PC-9 (cell line): ENCODE measurements at places on chromosomes 6 and 20. TPM values are rescaled to one million over a fixed set of nuclear protein-coding genes. Genes with fewer than 3 reads are reported as not detected.
A peak's percentile ranks its signal among the peaks of the same experiment; 100 is the strongest.

DNA sequence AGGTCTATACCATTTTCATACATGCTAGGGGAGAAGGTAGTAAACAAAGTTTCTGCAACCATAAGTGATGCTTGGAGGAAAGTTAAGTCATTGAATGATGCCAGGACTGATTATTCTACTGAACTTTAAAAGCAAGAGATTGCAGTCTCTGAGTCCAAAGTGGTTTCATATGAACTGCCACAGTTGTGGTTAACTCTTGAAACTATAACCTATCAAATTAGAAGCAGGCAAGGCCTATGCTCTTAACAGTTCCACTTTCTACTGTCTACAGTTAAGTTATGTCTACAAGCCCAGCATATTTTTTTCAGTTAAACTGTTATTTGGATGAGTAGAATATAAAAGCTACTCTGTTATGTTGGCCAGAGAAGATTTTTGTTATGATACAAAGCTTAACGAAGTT lies 326.5 kb upstream of the RUNX2 start:
- DNase-seq: no peak

- DNase-seq: no peak
Observed at GRCh38 chr20:51467956-51468626, 74.4 kb downstream of the NFATC2 start.

DNA sequence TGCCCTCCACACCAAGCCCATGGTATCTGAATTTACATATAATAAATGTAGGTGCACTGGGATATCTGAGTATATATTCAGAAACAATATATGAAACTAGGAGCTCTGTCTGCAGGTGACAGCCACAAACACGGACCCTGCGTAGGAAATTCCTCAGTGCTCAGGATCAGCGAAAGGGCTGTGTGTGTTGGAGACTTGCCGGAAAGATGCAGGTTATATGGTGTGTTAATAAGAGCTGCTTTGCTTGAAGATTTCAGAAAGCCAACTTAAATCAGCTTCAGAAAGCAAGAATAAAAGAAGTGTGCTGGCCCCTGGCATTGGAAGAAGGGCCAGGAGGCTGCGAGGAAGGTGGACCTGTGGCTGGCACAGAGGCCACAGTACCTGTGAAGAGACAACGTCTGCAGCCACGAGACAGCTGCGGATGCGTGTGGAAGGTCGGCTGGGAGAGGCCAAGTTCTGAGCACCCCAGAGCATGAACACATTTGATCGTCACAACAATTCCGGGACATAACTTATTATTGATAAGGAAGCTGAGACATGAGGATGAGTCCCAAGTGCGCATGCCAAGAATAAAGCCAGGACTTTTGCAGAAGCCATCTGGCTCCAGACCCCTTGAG lies 183.2 kb downstream of the DLL1 start:
- DNase-seq: no peak

DNA sequence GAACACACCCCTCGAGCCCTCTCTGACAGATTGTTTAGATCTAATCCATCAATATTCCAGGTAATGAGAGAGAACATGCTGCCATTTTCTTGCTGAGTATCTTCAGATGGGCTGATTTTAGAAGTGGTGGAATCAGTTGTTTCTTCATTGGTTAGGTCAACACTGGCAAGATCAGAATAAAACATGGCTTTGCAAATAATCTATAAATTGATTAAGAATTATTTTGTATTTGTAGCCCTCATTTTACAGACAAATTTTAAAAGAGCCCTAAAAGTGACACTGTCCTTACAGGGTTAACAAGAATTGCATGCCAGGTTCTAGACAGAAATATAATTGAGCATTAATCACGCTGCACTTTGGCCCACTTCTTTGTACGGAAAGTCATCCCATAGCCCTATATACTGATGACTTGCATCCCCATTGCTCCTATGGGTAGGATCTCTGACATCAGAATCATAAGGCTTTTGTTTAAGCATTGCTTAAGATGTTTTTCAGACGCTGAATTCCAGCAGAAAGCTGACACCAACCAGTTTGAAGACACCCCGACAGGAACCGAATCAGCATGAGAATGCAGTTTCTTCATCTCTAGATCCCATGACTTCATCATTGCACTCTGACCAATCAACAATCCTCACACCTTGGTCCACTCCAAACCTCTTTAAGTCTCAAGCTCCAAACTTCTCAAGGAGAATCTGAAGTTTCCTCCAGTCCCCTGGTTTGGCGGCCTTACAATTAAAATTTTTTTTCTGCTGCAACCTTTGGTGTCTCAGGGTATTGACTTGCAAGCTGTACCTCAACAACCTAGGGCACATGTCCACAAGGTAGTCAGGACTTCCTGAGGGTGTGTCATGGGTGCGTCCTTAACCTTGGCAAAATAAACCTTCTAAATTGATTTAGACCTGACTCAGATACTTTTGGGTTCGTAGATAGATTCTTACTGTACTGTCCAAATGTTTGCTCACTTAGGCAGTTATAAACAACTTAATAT lies 7.8 kb downstream of the TDP2 start:
- DNase-seq: peak; percentile 99

GRCh38 chr6:132659082-132659481 lies at the start of gene TAAR1:
Gene TAAR1 (minus strand): TSS chr6:132659182. CDS start chr6:132646003, 13,179 bp downstream.
- no peak for DNase-seq

- DNase-seq: no peak
Observed at GRCh38 chr6:132725947-132726607, 12.2 kb upstream of the VNN1 start.

GRCh38 chr20:4713401-4713800 lies 8.3 kb upstream of the PRND start:
- DNase-seq: peak; percentile 91

- peak; percentile 38 for DNase-seq
Observed at GRCh38 chr20:48684501-48685041, 143.2 kb downstream of the PREX1 start.

DNA sequence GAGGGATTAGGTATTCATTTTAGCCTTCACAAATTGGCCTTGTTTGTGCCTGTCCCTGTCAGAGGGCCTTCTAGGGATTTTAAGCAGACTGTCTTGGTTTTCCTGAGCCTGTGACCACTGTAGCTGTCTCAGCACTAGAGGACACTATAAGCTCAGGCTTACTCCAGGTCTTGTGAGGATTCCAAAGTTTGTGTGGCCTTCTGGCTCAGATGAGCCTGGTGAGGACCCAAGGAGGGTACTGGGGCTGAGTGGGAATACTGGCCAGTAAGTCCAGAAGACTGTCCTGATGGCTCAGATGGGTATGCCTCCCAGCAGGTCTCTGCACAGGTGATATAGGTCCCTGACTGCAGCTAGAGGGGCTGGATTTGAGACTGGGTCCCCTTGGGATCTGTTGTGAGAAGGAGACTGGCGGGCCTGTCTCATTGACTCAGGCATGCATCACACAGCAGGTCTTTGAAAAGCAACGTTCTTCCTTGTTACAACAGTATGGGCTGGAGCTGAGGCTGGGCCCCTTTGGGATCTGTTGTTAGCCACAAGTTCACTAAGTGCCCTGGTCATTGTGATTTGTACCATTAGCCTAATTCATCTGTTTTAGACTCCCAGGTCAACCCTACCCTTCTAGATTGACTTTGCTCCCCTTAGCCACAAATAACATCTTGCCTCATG lies 26.3 kb upstream of the TFB1M start:
- DNase-seq: no peak

DNA sequence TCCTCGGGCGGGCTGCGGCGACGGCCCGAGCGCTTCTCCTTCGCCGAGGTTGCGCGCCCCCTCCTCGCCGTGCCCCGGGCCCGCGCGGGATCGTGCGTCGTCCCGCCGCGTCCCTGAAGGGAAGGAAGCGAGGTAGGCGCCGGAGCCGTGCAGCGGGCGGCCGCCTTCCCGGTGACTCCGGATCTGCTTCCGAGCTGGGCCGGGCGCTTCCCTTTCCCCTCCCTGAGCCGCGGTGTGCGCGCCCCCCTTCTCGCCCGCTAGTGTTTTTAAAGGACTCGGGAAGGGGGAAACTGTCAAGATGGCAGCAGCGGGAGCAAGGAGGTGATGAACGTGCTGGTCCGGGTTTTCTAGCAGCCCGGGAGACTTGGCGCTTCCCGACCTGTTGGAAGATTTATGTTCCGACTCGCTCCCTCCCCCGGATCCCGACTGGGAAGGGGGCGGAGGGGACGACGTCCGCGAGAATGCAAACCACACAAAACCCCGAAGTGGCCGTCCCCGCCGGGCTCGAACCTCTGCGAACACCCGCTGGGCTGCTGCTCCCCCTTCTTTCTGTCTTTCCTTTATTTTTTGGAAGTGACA lies 744 bp upstream of the FOXO3 start:
- peak; percentile 52 for DNase-seq

DNA sequence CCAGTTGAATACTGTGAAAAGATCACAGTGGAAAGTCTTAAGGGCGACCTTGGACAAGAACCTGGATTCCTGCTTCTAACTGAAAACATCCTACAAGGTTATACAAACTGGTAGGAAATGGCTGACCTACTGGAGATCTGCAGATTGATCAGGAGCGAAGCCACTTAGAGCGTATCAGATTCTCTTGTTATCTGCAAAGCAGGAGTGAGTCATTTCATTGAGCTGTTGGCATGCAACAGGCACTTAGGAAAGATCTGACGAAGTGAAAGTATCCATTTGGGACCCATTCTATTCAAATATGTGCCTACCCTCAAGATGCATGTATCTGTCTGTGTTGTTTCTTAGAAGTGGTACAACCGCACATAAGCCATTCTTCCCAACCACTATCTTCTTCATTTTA lies 131.2 kb upstream of the RIN2 start:
- no peak for DNase-seq

DNA sequence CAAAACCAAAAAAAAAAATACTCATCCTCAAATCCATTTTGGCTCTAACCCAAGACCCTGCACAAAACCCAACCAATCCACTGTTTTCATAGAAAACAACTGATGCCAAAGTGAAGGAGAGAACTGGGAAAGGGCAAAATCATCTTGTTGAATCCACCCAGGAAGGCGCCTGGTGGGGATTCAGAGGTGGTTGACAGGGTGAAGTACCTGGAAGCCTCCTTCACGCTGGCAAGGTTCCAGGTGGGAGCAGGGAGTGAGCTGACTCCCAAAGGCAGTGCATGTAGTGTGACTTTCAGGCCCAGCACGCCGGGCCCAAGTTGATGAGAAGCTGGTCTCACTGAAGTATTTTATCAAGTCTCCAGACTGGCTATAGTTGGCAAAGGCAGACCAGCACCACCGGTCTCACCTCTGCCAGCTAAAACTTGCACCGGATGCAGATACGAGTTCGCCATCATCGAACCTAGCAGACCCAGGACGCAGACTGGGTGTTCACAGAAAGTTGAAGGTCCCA lies 16.5 kb downstream of the PPP1R10 start:
- DNase-seq: no peak

GRCh38 chr20:62617711-62618483 lies 24.4 kb upstream of the SLCO4A1 start:
- peak; percentile 69 for DNase-seq

- DNase-seq: no peak
Observed at GRCh38 chr20:57372581-57373350, 18.4 kb upstream of the RBM38 start.

DNA sequence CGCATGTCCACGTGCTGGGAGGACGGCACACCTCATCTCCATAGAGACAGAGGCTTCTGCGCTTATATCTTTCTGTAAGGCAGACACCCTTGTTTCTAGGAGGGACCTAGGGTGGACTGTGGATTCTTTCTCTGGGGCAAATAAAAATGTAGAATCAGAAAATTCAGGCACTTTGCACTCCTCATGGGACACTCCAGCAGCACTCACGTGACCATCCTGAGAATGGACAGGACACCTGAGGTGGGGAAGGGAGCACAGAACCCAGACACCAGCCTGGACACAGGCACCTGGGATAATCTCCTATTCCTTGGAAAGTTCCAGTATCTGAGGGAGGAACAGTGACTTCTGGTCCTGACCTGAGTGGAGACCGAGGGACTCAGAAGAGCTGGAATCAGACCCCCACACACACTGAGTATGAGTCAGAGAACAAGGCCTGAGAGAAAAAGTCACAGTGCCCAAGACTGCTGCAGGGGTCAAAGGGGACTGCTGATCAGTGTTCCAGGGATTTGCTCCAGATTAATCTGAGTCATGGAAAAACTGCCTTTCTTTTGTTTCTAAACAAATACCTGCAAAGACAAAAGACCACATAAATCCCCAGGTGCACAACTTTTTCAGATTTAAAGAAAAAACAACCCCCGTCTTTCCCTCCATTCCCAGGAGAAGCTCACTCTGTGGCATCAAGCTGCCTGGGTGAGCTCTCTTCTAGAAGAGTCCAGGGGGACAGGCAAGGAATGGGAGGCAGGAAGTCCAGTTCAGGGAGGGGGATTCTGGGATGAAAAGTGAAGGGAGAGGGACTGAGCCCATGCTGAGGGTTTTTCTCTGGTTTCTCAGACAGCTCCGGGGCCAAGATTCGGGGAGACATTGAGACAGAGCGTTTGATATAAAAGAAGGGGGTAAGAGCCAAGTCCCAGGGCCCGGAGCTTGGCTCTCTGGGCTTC lies 35.6 kb upstream of the MICB start:
- DNase-seq: no peak

GRCh38 chr6:114100215-114100994 lies 129.5 kb upstream of the HDAC2 start:
- DNase-seq: no peak

GRCh38 chr6:34158876-34159275 lies 13.0 kb upstream of the GRM4 start:
- DNase-seq: no peak

- no peak for DNase-seq
Observed at GRCh38 chr20:31845300-31845863, at the start of gene FOXS1. Gene FOXS1 (minus strand): TSS chr20:31845604. CDS start chr20:31845542, 62 bp downstream.

DNA sequence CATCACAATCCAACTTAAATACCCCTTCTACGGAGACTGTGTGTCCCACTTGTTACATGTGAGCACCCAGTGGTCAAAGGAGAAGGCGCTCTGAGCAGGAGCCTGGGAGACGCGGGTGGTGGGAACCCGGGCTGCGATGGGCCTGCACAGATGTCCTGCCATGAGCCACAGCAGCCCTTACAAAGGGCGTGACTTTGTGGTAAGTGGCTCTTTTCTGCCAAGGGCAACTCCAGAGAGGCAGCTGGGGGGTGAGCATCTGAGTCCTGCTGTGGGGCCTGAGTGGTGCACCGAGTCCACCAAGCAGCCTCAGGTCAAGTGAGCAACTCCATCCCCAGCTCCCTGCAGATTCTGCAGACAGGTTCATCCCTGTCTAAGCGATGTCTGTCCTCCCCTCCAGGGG lies 33.6 kb upstream of the CST7 start:
- DNase-seq: no peak

The CSE1L gene
- 83.1 and 132 TPM in 2 replicates for total RNA-seq

The OGFR gene
- 57.4 and 65.0 TPM in 2 replicates for total RNA-seq

The RAET1L gene
- total RNA-seq: 1.2 and 2.8 TPM in 2 replicates

The RNGTT gene
- total RNA-seq: 13.3 and 15.2 TPM in 2 replicates

The HMGCLL1 gene
- total RNA-seq: 0.39 and 0.68 TPM in 2 replicates

The DNAH8 gene
- total RNA-seq: not detected in 2 replicates

The PPDPF gene
- total RNA-seq: 243 and 253 TPM in 2 replicates
